ENCODE measurements at places on chromosomes 12 and 14.

GRCh38 chr12:43114316-43114715 lies 437.7 kb downstream of the ADAMTS20 start:
- no peak for DNase-seq

GRCh38 chr14:92353447-92353846 lies 30.5 kb downstream of the SLC24A4 start:
- DNase-seq = no peak

DNA sequence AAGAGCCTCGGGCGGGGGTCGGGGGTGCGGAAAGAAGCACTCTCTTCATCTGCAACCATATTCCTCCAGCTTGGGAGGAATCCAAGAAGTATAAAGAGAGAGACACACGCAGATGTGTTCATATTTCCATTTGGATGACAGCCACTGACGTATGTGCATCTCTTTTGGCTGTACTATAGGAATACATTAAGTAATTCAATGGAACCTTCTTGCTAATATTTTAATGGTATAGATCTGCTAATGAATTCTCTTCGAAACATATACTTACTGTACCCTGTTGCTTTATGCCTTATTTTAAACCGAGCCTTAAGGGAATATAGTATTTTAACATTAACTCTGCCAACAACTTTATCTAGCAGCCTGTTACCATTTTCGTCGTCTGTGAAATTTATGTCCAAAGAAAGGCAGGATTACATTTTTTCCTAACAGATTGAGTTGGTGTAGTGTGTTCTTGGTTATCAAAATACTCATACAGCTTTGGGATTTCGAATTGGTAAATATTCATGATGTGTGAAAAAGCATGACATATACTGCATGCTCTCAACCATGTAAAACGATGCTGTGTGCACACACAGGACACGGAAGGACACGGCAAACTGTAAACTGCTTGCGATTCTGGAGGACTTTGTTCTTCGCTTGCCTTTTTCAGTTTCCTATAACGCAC lies 84.5 kb downstream of the CCDC88C start:
- DNase-seq = no peak

DNA sequence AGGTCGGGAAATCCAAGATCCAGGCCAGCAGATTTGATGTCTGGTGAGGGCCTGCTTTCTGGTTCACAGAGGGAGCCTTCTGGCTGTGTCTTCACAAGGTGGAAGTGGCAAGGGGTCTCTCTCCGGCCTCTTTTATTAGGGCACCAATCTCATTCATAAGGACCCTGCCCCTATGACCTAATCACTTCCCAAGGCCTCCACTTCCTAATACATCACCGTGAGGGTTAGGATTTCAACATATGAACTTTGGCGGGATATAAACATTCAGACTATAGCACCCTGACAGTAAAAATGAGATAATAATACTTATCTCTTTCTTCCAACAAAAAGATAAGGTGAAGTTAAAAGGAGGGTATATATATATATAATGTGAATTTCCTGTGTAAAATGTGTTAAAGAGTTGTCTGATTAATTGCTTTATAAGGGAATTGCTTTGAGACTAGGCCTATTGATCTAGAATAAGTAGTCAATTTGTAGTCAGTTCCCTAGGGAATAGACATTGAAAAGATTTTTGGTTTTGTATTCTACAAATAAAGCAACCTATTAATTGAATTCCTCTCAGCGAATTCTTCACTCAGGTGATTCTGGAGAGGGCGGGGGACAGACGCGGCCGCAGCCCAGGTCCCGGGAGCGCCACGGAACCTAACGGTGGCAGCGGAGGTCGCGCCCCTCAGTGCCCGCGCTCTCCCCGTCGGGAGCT lies 516 bp upstream of the LGALS3 start:
- no peak for DNase-seq

DNA sequence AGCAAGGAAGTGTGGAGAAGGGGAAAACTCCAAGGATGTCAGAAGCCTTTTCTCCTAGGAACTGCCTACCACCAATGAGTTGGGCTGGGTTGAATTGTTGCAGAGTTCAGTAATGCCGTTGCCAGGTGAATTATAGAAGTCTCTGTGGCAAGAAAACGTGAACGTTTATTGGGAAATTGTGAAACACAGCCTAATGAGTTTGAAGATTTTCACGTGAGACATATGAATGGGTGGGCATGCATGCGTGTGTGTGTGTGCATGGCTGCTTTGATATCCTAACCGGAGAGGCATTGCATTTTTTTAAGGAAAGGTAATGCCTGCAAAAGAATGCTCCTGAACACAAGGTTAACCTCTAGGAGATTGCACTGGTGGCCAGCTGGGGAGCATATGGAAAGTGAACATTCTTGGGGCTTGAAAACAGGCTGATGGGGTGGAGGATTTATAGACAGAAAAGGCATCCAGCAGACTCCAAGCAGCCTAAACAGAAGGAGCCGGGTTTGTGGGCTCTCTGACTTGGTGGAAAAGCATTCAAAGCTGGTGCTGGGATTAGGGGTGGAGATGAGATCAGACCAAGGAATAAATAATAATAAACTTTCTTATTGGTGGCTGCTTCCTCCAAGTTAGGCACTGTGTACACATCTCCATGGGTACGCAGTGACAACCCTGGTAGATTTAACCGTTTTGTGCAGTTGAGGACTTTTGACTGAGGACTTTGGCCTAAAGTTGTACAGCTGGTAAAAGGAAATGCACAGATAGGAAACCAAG lies 67.8 kb downstream of the NTF3 start:
- no peak for DNase-seq

- DNase-seq = no peak
Measured at GRCh38 chr12:13093848-13094220, 9.6 kb downstream of the GSG1 start.

Measured in thymus (tissue), 14 donors.